ENCODE measurements at places on chromosomes 5 and 9. TPM values are rescaled to one million over a fixed set of nuclear protein-coding genes. Genes with fewer than 3 reads are reported as not detected.

Gene CATSPER3
- total RNA-seq, result not detected

Gene DRD1
- not detected for total RNA-seq

Gene LRRC14B
- total RNA-seq, result not detected

Gene SLC27A6
- total RNA-seq, result 0.07 TPM

Gene RAI14
- 322 TPM for total RNA-seq

Gene IL31RA
- 1.7 TPM for total RNA-seq

Gene CDH18
- total RNA-seq, result not detected

Gene ADAMTS16
- total RNA-seq, result not detected

Gene TBCA
- 195 TPM for total RNA-seq

Gene FOXD4
- 0.27 TPM for total RNA-seq

Gene SCGB3A2
- total RNA-seq, result not detected

Gene GRM6
- not detected for total RNA-seq

Gene CMYA5
- 0.13 TPM for total RNA-seq

Gene FSTL4
- total RNA-seq, result not detected

Gene C5orf52
- total RNA-seq, result not detected

Gene DAPK1
- total RNA-seq, result 63.7 TPM

Gene CER1
- not detected for total RNA-seq

Gene ANKRD18B
- 4.7 TPM for total RNA-seq

Gene LOX
- 62.9 TPM for total RNA-seq

Gene ARHGEF28
- total RNA-seq, result 120 TPM

Gene GLDC
- 22.8 TPM for total RNA-seq

Gene FCN1
- not detected for total RNA-seq

Gene ROR2
- total RNA-seq, result not detected

Gene SLC34A3
- total RNA-seq, result not detected

Gene SGTB
- total RNA-seq, result 18.1 TPM

Gene EQTN
- not detected for total RNA-seq

Gene FAXDC2
- total RNA-seq, result 3.6 TPM

Gene TAF1L
- total RNA-seq, result under 0.01 TPM
